ENCODE measurements at places on chromosomes 6 and 20.

GRCh38 chr6:36691612-36692011, 6.0 kb upstream of the RAB44 start:
- DNase-seq: no peak

DNA sequence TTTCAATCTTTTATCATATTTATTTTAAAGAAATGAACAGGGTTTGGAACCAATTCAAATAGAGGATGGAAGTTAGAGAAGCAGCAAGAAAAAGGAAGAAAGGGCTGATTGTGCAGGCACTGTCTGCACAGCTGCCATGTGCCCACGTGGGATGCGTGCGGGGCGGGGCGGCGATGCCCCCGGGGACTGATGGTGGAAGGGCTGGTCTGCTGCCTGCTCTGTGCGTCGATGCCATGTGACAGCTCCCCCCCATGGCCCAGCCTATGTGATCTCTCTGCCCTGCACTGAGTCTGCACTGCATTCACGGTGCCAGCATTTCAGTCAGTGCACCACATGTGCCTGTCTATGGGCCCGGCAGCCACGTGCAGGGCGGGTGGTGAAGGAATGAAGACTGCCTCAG, 96.4 kb downstream of the IRF4 start:
- no peak for DNase-seq

- no peak for DNase-seq
Observed at GRCh38 chr6:81864124-81864523, 111.6 kb upstream of the TENT5A start.

GRCh38 chr20:49851991-49852390, 39.4 kb downstream of the SLC9A8 start:
- no peak for DNase-seq

All from stimulated activated CD4-positive, alpha-beta T cell treated with anti-CD3 and anti-CD28 coated beads, TNF-alpha, amount 100 ng/mL, for 1 hour (primary cell).